ENCODE measurements at places on chromosomes 7 and 10. TPM values are rescaled to one million over a fixed set of nuclear protein-coding genes. Genes with fewer than 3 reads are reported as not detected.

SEMA4G gene
- 2.5 TPM for total RNA-seq

STK17A gene
- total RNA-seq = 19.5 TPM

NT5C3A gene
- total RNA-seq = 22.0 TPM

LIPJ gene
- not detected for total RNA-seq

GPR85 gene
- total RNA-seq = 1.7 TPM

AGBL3 gene
- 2.1 TPM for total RNA-seq

- H3K27me3 ChIP-seq = no peaks in the 10 kb centered on the region
- H3K4me3 ChIP-seq = no peak overlapping the region
- no peaks in the 10 kb centered on the region for H3K36me3 ChIP-seq
- H3K4me1 ChIP-seq = no peaks in the 10 kb centered on the region
- no peak for DNase-seq
Observed at GRCh38 chr10:69043931-69044531, 43.9 kb upstream of the SRGN start.

- no peak for DNase-seq
- H3K27me3 ChIP-seq = no peaks in the 10 kb centered on the region
- H3K36me3 ChIP-seq = no peaks in the 10 kb centered on the region
- H3K27ac ChIP-seq = no peak overlapping the region
- H3K4me1 ChIP-seq = no peaks in the 10 kb centered on the region
- no peak overlapping the region for H3K4me3 ChIP-seq
Observed at GRCh38 chr10:10782603-10783002, 235.1 kb upstream of the CELF2 start.

- no peak overlapping the region for H3K27ac ChIP-seq
- H3K36me3 ChIP-seq = no peaks in the 10 kb centered on the region
- no peaks in the 10 kb centered on the region for H3K27me3 ChIP-seq
- H3K4me1 ChIP-seq = no peaks in the 10 kb centered on the region
- no peak for DNase-seq
Observed at GRCh38 chr7:111927353-111928019, 278.7 kb downstream of the DOCK4 start.

DNA sequence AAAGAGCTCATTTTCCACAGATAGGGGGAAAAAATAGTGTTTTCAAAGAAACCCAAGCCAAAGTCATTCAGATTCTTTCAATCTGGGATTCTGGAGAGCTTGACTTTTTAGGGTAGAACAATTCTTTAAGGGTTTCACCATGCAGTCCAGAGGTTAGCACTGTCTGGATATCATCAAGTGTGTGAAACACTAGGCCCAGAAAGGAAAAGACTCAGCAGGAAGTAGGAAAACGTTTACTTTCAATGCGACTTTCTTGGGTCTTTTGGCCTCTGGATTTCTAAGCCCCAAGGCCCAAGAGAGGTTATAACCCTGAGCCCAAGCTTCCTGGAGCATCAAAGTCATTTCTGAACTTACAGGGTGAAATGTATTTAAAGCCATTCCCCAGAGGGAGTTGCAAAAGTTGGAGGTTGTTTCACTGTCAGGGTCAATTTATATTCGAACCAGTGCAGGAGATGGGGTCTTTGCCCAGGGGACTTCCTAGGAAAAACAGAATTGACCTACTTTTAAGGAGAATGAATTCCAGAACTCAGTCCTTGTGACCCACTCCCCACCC lies 158.0 kb downstream of the C7orf25 start:
- H3K36me3 ChIP-seq = no peaks in the 10 kb centered on the region
- no peak overlapping the region for H3K4me3 ChIP-seq
- H3K27me3 ChIP-seq = no peaks in the 10 kb centered on the region
- H3K4me1 ChIP-seq = no peaks in the 10 kb centered on the region

- peaks cover 12% of the 10 kb centered on the region for H3K36me3 ChIP-seq
- H3K4me1 ChIP-seq = no peaks in the 10 kb centered on the region
- H3K4me3 ChIP-seq = no peak overlapping the region
- no peaks in the 10 kb centered on the region for H3K27me3 ChIP-seq
Observed at GRCh38 chr7:26170663-26171062, 18.7 kb downstream of the NFE2L3 start.

GRCh38 chr7:22173685-22174573 lies 183.0 kb downstream of the RAPGEF5 start:
- H3K36me3 ChIP-seq = peaks cover 8% of the 10 kb centered on the region
- DNase-seq = no peak
- H3K4me1 ChIP-seq = no peaks in the 10 kb centered on the region
- no peak overlapping the region for H3K27ac ChIP-seq
- H3K4me3 ChIP-seq = no peak overlapping the region

DNA sequence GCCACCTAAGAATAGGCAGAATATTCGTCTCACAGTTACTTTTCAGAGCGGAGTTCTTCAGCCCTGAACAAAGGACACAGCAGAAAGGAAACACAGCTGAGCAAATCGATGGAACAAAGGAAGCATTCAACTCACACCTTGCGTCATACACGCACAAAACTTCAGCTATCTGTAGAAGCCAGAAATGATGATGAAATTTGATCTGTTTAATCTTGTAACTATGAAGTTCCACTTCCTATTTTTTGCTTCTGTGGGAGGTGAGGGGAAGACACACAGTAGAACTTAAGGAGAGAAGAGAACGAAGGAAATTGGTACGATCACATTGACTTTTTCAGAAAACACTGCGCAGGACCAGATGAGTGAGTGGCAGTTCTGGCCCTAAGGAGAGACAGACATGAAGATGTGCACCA lies 26.2 kb downstream of the FAM171A1 start:
- no peaks in the 10 kb centered on the region for H3K27me3 ChIP-seq
- no peak overlapping the region for H3K27ac ChIP-seq
- no peaks in the 10 kb centered on the region for H3K4me1 ChIP-seq
- H3K36me3 ChIP-seq = no peaks in the 10 kb centered on the region

DNA sequence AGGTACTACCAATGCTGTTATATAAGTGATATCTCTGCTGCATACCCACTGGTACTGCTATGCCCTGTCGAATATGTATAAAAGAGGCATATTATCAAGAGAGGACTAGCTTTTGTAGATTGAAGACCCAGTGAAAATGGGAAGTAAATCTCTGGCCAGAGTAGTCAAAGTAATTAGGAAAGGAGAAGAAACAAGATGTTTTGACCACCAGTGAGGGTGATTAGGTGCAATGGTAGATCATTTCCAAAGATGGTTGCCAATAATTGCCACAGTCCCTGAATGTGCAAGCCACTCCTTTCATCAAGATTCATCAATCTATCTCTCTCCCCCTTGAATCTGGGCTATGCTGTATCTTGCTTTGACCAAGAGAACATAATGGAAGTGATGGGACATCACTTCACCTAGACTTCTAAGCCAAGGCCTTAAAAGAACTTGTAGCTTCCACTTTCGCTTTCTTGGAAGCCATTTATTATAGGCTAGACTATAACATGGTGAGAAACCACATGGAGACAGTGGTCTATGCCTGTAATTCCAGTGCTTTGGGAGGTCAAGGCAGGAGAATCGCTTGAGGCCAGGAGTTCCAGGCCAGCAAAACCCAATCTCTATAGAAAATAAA lies 52.6 kb upstream of the ST8SIA6 start:
- H3K27ac ChIP-seq = no peak overlapping the region
- no peaks in the 10 kb centered on the region for H3K36me3 ChIP-seq
- H3K4me3 ChIP-seq = no peak overlapping the region
- DNase-seq = no peak
- H3K27me3 ChIP-seq = no peaks in the 10 kb centered on the region
- peaks cover 2% of the 10 kb centered on the region for H3K4me1 ChIP-seq

DNA sequence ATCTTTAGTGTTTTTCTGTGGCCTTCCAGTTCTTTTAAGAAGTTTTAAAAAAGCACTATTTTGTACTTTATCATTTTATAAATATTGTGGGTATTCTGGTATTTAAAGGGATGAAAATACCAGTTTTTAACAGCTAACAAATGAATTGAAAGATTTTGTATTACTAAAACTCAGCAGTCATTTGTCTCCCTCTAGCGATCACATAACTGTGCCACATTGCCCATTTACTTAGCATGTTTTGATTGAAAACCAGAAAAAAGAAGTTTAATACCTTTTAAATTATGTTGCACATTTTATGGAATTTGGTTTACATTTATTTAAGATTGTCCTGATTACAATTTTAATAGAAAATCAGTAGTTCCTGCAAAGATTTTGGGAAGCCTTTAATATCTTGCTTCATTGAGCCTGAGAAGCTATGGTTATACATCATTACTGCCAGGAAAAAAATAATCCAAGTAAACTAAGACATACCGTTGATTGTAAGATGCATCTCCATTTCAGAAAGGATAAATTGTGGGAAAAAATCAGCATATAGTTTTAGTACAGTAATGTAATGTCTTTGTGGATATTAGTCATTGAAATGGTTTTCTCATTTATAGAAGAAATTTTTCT lies 34.9 kb downstream of the TAX1BP1 start:
- H3K27me3 ChIP-seq = no peaks in the 10 kb centered on the region
- H3K4me1 ChIP-seq = no peaks in the 10 kb centered on the region
- H3K4me3 ChIP-seq = no peak overlapping the region
- DNase-seq = no peak
- H3K27ac ChIP-seq = no peak overlapping the region

- peak overlapping the region; percentile 100 for H3K4me3 ChIP-seq
- DNase-seq = no peak
- H3K36me3 ChIP-seq = peaks cover 17% of the 10 kb centered on the region
- peak overlapping the region; percentile 99 for H3K27ac ChIP-seq
- H3K4me1 ChIP-seq = peaks cover 39% of the 10 kb centered on the region
- H3K27me3 ChIP-seq = no peaks in the 10 kb centered on the region
Observed at GRCh38 chr10:104253606-104254410, 884 bp upstream of the GSTO1 start.

DNA sequence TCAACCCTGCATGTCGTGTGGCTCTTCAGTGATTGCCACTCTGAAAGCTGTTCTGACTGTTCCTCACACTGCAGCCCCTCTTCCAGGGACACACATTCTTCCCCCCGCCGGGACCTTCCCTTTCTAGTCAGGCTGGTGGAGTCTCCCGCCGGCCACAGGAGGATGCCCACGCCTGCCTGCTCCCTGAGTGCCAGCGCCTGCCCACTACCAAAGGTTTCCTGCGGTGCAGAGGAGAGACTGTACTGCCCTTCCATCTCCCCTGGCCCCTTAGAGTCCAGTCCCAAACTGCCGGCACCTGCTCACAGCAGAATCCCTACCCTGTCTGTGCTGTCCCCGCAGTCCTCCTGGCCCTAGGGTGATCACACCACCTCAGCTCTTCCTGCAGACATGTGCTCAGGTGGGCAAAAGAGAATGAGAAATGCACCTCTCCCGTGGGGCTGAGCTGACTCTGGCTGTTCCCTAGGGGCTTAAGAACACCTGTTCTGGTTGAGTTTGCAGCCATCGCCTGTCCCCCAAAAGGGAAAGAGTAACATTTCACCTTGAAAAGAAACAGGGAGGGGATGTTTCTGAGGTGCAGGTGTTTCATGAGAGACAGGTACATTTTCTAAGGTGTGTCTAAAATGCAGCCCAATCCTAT lies 1.4 kb downstream of the PODXL start:
- no peaks in the 10 kb centered on the region for H3K36me3 ChIP-seq
- no peak for DNase-seq

DNA sequence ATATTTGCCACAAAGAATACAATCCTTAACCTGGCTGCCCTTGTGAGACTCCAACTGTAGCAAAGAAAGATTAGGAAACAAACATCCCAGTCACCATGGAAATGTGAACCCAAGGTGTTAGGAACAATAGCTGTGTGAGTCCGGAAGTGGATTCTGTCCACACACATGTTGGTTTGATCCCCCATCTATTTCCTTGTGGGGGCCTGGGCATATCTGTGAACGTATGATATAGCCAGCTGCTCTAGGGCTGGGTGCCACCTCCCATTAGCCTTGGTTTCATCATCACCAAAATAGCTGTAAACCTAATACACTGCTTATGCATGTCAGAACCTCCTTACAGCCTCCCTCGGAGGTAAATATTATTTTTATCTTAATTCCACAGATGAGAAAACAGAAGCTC lies 26.4 kb downstream of the GRK5 start:
- no peaks in the 10 kb centered on the region for H3K36me3 ChIP-seq
- DNase-seq = no peak
- H3K4me1 ChIP-seq = peaks cover 76% of the 10 kb centered on the region

DNA sequence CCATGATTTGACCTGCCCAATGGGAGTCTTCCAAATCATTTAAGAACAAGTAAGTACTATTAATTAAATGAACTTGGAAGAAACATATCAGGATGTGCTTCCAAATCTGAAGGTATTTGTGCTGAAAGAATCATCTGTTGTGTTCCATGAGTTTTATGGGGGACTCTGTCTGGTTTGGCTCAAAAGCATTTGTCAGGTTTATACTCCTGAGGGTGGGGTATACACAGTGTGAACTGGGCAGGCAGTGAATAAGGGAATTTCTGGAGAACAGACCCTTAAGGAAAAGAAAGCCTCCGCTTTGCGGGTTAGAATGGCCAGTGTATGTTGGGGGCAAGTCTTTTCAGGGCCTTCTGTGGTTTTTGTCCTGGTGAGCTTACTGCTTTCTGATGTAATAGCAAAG lies 29.9 kb downstream of the TCF7L2 start:
- no peaks in the 10 kb centered on the region for H3K27me3 ChIP-seq
- no peaks in the 10 kb centered on the region for H3K36me3 ChIP-seq
- DNase-seq = no peak
- peaks cover 19% of the 10 kb centered on the region for H3K4me1 ChIP-seq

DNA sequence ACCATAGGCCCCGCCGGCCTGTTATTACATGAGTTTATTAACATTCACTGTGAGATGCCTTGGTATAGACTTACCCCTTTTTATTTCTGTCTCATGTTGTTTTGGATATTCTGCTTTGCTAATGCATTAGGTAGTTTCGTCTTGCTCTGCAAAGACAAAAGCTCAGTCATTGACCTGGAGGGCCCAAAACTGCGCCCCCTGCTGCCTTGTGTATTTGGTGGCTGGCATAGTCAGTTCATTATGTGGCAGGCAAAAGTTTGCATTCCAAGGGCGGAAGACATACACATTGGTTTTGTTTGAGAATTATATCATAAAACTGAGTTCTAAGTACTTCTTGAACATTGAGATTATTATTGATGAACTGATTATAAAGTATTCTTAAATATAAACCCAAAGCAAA lies 372.5 kb downstream of the SDK1 start:
- no peaks in the 10 kb centered on the region for H3K4me1 ChIP-seq
- H3K27ac ChIP-seq = no peak overlapping the region
- H3K36me3 ChIP-seq = no peaks in the 10 kb centered on the region
- H3K27me3 ChIP-seq = no peaks in the 10 kb centered on the region

- no peaks in the 10 kb centered on the region for H3K36me3 ChIP-seq
- no peak overlapping the region for H3K27ac ChIP-seq
- no peak for DNase-seq
- H3K4me1 ChIP-seq = no peaks in the 10 kb centered on the region
Observed at GRCh38 chr7:121313220-121313792, 15.5 kb upstream of the WNT16 start.

- peaks cover 62% of the 10 kb centered on the region for H3K4me1 ChIP-seq
- H3K27me3 ChIP-seq = no peaks in the 10 kb centered on the region
- H3K36me3 ChIP-seq = peaks cover 26% of the 10 kb centered on the region
Observed at GRCh38 chr10:30455816-30456215, 21.8 kb downstream of the MAP3K8 start.

DNA sequence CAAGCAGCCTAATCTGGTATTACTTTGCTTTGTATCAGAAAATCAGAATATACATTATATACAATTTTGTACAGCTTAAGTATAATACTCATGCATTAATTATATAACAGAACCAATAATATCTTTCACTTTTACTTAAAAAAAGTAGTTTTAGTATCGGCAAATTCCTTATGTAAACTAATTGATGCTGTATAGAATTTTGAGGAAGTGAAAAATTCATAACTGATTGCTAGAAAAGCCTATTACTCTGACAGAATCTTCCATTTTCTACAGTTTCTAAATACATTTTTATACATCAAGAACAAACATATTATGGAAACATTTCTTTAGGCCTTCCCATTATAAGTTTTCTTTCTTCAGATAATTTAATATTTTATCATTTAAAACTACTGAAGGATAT lies 124.0 kb upstream of the GPR22 start:
- H3K27ac ChIP-seq = no peak overlapping the region
- no peaks in the 10 kb centered on the region for H3K36me3 ChIP-seq
- no peaks in the 10 kb centered on the region for H3K27me3 ChIP-seq
- H3K4me1 ChIP-seq = no peaks in the 10 kb centered on the region
- DNase-seq = no peak

All from esophagus muscularis mucosa (tissue), 4 donors.